ENCODE measurements at places on chromosomes 7 and 10.

GRCh38 chr10:18140149-18140956 lies at the start of gene CACNB2:
Gene CACNB2, plus strand, starts transcription at chr10:18140424.
- no peak for DNase-seq

DNA sequence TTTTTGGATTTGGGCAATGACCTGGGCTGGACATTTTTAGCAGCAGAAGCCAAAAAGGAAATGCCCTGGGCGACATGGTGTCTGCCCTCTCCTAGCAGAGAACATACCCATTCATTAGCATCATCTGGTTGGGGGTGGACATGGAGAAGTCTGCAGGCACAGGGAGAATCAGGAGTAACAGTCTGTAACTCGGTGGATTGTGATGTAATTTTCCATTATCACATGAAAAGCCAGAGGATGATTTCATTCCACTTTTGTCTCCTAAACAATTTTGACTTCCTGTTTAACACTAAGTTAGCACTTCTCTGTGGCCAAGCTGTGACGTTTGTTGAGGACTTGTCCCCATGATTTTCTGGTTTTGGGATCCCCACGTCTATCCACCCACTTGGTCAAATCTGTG lies 153.8 kb upstream of the HABP2 start:
- no peak for DNase-seq

- peak; percentile 51 for DNase-seq
These were observed 89.1 kb downstream of the CDK6 start for GRCh38 chr7:92747041-92747835.

- DNase-seq, result no peak
These were observed 29.3 kb upstream of the C10orf53 start for GRCh38 chr10:49649936-49650723.
